A673 (cell line): ENCODE measurements at places on chromosomes 7 and 10. TPM values are rescaled to one million over a fixed set of nuclear protein-coding genes. Genes with fewer than 3 reads are reported as not detected.

Gene UCN3
- not detected in 2 replicates for total RNA-seq

Gene SPDYE18
- not detected in 2 replicates for total RNA-seq

Gene CCDC172
- not detected in 2 replicates for total RNA-seq

Gene TDRD1
- total RNA-seq: not detected in 2 replicates

Gene AKR1C8
- total RNA-seq: 0.48 and 0.58 TPM in 2 replicates

Gene SPDYE9
- total RNA-seq: not detected in 2 replicates

Gene WEE2
- total RNA-seq: 0.09 TPM in 1 of 2 replicates, not detected in the other
